ENCODE measurements at places on chromosomes 2 and 18.

DNA sequence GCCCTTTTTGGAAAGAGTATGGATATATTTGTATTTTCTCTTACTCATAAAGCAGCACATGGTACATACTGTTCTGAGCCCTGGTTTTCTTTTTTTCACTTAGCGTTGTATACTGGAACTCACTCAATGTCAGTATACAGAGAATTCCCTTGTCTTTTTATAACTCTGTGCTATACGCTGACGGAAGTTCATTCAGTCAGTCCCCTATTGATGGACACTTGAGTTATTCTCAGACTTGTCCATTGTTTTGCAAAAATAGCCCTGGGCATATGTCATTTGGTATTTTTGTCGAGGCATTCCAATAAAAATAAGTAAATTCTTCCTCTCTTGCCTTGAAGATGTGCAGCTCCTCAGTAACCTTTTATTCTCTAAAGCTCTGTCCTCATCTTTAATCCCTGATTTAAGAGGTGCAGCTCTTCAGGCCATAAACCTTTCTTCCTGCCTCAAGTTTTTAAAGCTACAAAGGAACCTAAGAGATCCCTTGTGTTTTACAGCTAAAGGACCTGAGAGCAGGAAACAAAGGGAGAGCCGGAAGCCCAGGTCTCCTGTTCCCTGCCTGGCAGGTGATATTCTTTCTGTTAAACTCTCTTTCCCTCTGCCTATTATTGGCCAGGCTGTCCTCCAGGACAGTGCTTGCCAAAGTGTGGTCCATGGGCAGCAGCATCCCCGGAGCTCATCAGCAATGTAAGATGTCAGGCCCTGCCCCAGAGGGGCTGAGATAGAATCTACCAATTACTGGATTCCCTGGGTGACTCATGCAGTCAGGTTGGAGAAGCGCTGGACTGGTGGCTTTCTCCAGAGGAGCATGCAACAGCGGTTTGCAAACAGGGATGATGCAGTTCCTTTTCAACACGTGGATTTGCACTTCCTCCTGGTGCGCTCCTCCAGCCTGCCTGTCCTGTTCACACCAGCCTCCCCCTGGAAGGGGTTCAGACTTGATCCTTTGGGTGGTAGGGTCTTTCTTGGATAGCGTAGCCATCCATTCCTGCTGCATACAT lies 158.0 kb downstream of the NEDD4L start:
- no peak for DNase-seq

- DNase-seq, result no peak
Observed at GRCh38 chr2:69770193-69770702, 28.3 kb downstream of the ANXA4 start.

DNA sequence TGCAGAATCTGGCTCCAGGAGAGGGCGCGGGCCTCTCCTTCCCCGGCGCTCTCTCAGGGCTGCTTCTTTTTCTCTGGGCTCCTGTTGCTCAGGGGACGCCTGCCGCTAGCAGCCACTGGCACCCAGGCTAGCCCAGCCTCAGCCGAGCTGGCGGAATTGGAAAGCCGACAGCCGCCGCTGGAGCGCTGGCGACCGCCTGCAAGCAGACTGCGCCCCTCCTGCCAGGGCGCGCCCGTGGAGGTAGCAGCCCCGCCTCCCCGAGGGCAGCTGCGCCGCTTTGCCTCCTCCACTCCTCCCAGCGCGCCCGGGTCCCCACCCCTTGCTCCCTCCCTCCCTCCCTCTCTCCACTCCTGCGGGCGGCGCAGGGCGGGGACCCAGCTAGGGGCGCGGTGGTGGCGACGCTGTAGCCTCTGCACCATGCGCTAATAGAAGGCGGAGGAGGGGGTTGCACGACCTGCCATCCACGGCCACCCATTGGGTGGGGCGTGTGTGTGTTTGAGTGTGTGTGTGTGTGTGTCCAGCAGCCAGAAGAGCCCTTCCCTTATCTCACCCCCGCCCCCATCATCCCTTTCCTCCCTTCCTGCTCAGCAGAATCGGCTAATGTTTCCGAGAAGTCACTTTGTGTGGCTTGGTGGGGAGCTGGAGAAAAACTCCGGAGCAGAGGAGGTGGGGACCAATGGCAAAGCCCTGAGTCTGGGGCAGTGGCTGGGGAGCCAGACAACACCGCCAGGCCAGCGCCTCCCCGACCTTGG lies at the start of gene SCN9A:
TSS of gene SCN9A (minus strand) at position 209 of the 752 bp plus-strand sequence. CDS start 64,188 bp downstream, outside the sequence.
- peak; percentile 57 for DNase-seq

- no peak for DNase-seq
Observed at GRCh38 chr2:70354264-70354949, 52.5 kb upstream of the FAM136A start.

GRCh38 chr2:46013726-46014125 lies 283.5 kb upstream of the EPAS1 start:
- DNase-seq, result no peak

- DNase-seq, result no peak
Observed at GRCh38 chr2:238123218-238123971, 15.1 kb upstream of the KLHL30 start.

GRCh38 chr2:119289642-119290041 lies 66.0 kb downstream of the STEAP3 start:
- DNase-seq, result no peak

- DNase-seq, result no peak
Observed at GRCh38 chr2:26721115-26722032, 28.9 kb downstream of the KCNK3 start.

DNA sequence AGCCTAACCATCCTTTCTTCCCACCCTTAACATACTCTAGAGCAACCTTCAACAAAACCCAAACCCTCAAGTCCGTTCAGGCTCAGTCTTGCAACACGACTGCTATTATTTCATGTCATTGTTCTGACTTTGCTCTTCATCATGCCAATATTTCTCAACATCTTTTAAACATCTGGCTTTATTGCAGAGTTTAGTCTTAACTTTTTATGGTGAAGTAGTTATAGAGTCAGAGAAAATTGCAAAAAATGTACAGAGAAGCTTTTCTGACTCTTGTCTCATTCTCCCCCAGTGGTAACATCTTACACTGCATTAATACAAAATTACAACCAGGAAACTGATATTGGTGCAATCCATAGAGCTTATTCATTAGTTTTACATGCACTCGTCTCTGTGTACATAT lies 3.9 kb downstream of the MARCO start:
- no peak for DNase-seq

DNA sequence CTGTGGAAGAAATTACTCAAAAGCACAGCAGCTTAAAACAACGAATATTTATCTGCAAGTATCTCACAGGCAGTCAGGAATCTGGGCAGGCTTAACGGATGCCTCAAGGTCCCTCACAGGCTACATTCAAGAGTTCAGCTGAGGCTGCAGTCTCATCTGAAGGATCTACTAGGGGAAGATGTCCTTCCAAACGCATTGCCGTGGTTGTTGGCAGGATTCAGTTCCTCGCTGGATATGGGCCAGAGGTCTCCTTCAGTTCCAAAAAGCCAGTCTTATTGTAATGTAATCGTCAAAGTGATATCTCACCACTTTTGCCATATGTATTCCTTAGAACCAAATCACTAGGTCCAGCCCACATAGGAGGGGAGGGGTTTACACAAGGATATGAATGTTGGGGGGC lies 98.2 kb upstream of the EPAS1 start:
- no peak for DNase-seq

- DNase-seq, result no peak
Observed at GRCh38 chr2:183185534-183185933, 61.3 kb downstream of the NUP35 start.

DNA sequence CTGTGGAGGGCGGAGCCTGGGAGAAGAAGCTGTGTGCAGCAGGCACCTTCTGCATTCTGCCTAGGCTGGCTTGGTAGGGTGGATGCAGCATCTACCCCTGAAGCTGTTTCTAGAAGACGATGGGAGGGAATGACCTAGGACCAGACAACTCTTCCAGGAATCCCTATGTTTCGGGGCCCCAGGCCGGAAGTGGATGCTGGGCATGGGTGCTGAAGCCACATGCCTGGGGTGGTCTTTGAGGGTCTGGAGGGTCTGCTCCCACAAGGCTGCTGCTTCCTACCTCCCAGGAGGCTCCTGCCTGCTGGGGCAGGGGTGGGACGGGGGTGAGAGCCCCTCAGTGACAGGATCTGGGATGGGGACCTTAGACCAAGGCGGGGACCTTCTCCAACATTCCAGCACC lies 61.0 kb downstream of the CIB4 start:
- DNase-seq, result no peak
